ENCODE measurements at places on chromosomes 6 and 20.

DNA sequence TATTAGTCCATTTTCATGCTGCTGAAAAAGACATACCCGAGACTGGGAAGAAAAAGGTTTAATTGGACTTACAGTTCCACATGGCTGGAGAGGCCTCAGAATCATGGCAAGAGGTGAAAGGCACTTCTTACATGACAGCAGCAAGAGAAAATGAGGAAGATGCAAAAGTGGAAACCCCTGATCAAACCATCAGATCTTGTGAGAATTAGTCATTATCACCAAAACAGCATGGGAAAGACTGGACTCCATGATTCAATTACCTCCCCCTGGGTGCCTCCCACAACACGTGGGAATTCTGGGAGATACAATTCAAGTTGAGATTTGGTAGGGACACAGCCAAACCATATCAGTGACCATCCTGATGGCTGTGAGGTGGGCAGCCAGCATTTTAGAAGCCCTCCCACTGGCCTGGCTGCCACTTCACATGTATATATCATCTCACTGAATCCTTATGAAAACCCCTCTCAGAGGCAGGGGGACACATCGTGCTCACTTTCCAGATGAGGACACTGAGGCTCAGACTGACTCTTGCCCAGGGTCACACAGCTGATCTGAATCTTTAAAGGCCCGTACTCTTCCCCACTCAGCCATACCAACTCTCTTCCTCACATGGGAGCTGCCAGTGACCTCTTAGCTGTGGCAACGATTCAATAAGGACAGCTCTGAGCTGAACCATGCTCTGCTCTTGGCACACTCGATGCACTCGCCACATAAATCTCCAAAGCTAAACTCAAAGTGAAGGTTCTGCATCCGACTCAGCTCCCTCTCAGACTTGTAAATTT, 25.7 kb downstream of the BMP7 start:
- H3K27me3 ChIP-seq: peaks cover 10% of the 10 kb centered on the region
- H3K36me3 ChIP-seq: no peaks in the 10 kb centered on the region
- H3K4me3 ChIP-seq: no peak overlapping the region
- no peak overlapping the region for H3K27ac ChIP-seq

DNA sequence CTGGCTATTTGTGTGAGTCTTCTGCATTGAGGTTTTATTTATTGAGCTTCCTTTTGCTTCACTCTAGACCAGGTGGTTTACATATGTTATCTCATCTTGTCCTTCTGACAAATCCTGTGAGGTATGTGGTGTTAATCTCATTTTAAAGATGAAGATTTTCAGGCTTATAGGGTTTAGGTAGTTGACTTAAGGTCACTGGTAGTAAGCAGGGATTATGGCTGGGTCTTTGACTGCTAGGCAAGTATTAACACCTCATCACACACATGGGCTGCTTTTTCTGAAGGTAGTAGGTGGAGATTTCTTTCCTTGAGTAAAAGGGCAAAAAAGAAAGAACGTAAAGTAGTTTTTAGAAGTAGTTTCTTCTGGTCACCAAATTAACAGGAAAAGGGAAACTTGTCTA, 72.6 kb downstream of the CDKAL1 start:
- no peak for DNase-seq
- H3K27me3 ChIP-seq: no peaks in the 10 kb centered on the region
- H3K27ac ChIP-seq: no peak overlapping the region
- no peak overlapping the region for H3K4me3 ChIP-seq

GRCh38 chr6:25320459-25320858, 41.3 kb downstream of the CARMIL1 start:
- no peaks in the 10 kb centered on the region for H3K36me3 ChIP-seq
- H3K4me3 ChIP-seq: no peak overlapping the region
- no peak for DNase-seq
- peaks cover 7% of the 10 kb centered on the region for H3K27me3 ChIP-seq
- H3K4me1 ChIP-seq: no peaks in the 10 kb centered on the region
- H3K27ac ChIP-seq: no peak overlapping the region

DNA sequence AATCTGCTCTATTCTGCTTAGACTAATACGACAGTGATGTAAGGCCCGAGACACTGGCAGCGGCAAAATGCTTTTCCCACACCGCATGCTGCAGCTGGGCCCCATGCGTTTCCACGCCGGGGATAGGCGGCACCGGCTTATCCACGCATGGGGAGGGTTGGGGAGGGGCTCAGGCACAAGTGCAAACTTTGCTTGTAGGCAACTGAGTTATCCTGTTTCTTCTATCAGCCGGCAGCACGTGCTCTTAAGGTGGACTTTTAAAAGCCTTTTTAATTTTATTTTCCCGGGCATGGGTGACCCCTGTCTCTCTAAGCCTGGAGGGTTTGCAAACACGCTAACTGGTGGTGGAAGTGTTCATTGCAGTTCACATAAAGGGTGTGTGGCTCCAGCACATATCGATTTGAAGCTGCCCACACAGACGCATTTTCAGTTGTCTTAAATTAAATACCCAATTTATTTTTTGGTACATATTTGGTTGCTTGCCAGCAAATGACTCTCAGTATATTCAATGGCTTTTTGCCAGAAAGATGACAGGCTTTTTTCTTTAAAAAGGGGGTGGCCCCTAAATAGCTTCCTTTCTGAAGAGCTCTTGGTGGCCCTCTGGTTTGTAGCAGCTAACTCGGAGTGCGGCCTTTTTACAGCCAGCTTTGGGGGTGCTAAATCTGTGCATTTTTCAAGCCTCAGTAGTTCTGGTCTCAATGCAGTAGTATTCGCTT, 561.8 kb upstream of the AGPAT4 start:
- H3K27me3 ChIP-seq: no peaks in the 10 kb centered on the region
- H3K27ac ChIP-seq: no peak overlapping the region
- H3K4me1 ChIP-seq: no peaks in the 10 kb centered on the region
- DNase-seq: no peak
- no peak overlapping the region for H3K4me3 ChIP-seq
- no peaks in the 10 kb centered on the region for H3K36me3 ChIP-seq

DNA sequence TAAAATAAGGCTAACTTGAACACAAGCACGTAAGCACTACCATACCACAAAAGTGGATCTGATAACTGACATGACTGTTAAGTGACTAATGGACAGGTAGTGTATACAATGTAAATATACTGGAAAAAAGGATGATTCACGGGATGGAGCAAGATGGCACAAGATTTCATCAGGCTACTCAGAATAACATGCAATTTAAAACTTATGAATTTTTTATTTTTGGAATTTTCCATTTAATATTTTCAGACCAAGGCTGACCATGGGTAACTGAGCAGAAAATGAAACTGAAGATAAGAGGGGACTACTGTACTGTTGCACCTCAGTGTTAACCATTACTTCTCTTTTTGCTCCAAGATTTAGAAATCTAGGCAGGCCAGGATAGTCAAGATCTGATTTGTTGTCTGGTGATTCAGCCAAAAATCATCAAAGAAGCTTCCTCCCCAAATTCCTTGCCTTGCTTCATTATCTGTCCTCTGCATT, 45.4 kb downstream of the TPBG start:
- H3K36me3 ChIP-seq: no peaks in the 10 kb centered on the region
- no peaks in the 10 kb centered on the region for H3K27me3 ChIP-seq
- no peak overlapping the region for H3K4me3 ChIP-seq
- no peaks in the 10 kb centered on the region for H3K4me1 ChIP-seq

Measured in T-helper 2 cell treated with Interferon-gamma antibody and Interleukin-4, amounts not matched to agents 5 μg/mL and 100 μg/mL, for 36 hours (primary cell).